ENCODE measurements at places on chromosomes 1 and 21.

- DNase-seq, result peak; percentile 28
Measured at GRCh38 chr1:71047635-71048607, at the start of gene PTGER3. Gene PTGER3 (minus strand): TSS chr1:71047816. CDS start chr1:71047577, 239 bp downstream.

- no peak for DNase-seq
Measured at GRCh38 chr1:239566074-239566473, 179.7 kb downstream of the CHRM3 start.

- no peak for DNase-seq
Measured at GRCh38 chr1:179767177-179767581, 24.1 kb downstream of the FAM163A start.

GRCh38 chr1:116570358-116571214 lies at the start of gene CD58:
Gene CD58 (minus strand): TSS chr1:116571026. CDS start chr1:116570972, 54 bp downstream.
- peak; percentile 80 for DNase-seq

DNA sequence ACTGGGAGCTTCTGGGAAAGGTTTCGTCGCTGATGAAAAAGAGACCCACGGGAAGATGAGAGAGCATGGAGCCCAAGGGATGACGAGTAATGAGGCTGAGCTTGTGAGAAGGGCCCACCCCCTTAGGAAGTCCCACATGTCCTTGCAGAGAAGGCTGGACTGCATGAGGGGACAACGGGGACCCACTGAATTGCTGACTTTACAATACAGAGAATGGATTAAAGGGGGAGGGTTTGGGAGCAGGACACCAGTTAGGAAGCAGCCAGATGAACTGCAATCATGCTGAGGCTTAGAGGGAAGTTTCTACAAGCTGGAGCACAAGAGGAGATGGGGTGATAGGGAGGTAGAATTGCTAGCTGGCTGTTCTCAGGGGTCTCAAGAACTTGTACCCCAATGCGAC lies 5.5 kb upstream of the TMEM51 start:
- DNase-seq, result no peak

- DNase-seq, result peak; percentile 29
Measured at GRCh38 chr1:36096500-36097432, 8.1 kb downstream of the ADPRS start.

GRCh38 chr21:41561701-41562100 lies 53.7 kb upstream of the TMPRSS2 start:
- no peak for DNase-seq

DNA sequence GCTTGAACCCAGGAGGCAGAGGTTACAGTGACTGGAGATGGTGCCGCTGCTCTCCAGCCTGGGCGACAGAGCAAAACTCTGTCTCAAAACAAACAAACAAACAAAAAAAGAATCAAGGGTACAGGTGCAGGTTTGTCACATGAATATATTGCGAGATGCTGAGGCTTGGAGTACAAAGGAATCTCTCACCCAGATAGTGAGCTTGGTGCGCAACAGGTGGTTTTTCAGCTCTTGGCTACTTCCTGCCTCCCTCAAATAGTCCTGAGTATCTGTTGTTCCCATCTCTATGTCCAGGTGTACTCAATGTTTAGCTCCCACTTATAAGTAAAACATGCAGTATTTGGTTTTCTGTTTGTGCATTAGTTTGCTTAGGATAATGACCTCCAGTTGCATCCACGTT lies 173.9 kb upstream of the CACYBP start:
- DNase-seq, result no peak

DNA sequence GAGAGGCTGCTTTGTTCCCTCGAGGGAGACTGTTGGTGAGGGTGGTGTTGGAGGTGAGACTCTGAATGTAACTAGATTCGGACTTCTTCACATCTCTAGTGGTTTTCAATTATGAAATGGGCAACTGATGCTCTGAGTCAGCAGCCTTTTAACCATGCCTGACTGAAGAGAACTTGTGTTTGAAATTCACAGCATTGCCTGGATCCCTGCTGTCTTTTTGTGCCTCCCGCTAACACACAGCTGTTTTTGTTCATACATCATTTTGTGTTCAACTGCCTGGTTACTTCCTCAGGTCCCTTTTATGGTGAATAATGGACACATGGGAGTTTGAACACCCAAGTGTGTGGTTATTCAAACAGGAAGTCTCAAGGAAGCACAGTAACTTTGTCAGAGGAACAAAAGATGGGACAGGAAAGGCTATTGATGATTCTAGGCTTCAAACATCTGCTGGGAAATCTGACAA lies 16.8 kb downstream of the LAMC1 start:
- peak; percentile 90 for DNase-seq

DNA sequence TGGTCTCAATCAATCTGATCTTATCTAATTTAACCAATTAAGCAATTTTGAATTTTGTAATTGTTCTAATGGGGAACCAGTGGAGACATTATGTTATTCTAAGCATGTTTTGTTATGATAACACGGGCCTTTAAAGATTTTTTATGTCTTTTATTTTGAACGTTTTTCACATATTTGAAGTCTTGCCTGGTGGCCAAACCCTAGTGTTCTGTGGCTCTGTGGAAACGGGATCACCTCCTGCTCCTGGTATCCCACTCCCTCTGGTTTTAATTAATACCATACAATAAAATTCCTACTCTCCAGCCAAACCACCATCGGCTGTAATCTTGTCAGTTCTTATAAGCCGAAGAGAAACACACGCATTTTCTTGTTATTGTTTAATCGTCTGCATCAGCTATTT lies 22.9 kb upstream of the LMO4 start:
- DNase-seq, result peak; percentile 58

DNA sequence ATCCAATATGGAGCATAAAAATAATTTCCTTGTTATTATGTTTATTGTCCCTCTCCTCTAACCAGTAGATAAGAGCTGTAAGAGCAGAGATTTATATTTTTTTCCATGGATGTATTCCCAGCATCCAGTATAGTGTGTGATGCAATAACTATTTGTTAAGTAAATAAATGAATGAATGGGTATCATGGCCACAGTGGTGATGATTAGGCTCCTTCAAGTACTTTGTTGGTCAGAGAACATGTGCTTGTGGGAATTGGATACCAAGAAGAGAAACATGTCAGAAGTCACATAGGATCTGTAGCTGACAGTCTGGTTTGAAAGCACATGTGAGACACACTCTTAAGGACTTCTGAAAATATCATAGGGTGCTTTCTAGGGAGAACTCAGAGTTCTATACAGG lies 588.5 kb downstream of the AGBL4 start:
- no peak for DNase-seq

GRCh38 chr1:185419718-185420117 lies 102.7 kb upstream of the IVNS1ABP start:
- no peak for DNase-seq

DNA sequence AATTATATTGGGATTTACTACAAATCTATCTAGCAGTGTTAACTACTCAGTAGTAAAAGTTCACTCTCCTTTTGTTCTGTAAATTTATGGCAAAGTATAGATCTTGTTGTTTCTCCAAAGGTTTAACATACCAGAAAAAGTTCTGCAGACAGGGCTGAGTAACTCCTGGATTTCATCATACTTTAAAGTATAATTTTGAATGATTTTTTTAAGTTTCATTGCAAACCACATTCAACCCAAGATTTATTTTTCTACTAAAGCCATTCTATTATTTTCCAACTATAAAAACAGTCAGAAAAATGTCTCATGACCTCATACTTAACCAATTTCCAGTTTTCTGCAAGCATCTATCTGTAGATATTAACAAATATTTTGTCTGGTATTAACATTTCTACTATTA lies 585.8 kb upstream of the ZRANB2 start:
- DNase-seq, result peak; percentile 43

DNA sequence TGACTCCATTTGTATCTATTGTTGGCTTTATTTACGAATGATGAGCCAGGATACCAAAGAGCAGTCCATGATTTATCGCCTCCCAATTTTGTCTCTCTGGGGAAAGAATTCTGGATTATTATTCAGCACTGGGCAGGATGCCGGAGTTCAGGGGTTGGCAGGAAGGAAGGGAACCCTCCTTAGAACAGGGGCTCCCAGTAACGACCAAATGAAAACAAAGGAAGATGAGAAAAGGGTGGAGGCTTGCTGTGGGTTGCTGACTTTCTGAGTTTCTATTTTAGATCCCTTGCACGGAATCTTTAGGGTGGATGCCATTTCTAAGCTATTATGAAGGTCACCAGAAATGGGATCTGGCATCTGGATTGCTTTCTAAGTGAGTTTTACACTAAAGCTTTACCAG lies 231.2 kb upstream of the LYPLAL1 start:
- peak; percentile 12 for DNase-seq

- peak; percentile 83 for DNase-seq
Measured at GRCh38 chr1:89865498-89866382, 44.9 kb downstream of the LRRC8D start.

DNA sequence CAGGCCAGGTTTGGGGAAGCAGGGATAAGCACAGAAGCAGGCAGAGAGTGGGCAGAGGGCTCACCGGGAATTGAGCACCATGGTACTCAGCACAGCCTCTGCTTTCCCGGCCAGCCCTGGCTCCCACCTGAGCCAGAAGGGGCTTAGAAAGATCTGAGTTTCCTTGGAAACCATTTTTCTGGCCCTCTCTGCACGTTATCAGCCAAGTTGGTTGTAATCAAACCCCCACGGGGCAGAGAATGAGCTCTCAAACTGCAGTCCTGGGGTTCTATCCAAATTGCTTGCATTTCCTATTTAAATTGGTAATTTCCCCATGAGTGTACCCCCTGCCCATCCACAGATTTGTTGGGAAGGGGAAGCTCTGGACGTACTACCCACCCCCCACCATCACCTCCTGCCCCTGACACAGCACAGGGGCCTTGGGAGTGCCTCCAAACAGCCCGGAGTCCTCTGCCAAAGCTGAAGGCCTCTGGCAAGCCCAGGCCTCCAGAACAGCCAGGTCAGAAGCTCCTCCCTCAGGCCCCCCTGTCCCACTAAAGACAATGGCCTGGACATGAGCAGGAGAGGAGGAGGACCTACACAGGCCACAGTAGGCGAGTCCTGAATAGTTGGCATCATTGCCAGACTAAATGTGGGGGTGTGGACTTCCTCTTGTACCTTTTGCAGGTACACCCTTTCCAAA lies 42.7 kb upstream of the GJB5 start:
- no peak for DNase-seq

GRCh38 chr1:15797614-15798390 lies 9.6 kb downstream of the UQCRHL start:
- peak; percentile 26 for DNase-seq

GRCh38 chr1:97845805-97846204 lies 75.0 kb downstream of the DPYD start:
- DNase-seq, result no peak

GRCh38 chr1:91015794-91016550 lies 5.9 kb downstream of the ZNF644 start:
- DNase-seq, result no peak

GRCh38 chr1:13881385-13882088 lies 181.5 kb downstream of the PRDM2 start:
- DNase-seq, result no peak

DNA sequence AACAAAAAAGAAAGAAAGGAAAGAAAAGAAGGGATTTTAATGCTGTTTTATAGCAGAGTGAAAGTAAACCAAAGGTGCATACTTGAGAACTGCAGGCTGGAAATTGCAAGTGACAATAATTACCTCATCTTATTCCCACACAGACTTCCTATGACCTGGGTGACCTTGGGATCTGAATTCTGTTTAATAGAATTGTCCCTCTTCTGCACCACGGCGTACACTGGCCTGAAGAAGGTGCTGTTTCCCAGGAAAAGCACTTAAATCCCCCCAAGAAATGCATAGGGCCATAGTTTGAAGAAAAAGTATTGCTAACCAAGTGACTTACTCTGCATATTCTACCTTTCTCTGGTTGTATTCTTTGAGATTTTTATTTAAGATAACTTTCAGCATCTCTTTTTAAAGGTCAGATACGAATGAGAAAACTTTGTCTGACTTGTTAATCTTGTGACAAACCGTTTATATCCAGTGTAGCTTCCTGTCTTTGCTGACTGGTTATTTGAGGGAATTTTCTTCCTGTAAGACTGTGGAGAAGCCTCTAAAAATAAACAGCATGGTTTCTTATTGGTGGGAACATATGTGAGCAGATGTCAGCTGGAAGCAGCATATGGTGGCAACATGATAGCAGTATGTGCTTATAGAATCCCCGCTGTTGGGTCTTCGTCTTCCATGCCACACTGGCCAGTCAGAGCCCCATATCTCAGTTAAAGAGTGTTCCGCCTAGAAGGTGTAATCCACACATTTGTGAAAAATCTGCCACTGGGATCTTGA lies 16.3 kb downstream of the TGFB2 start:
- peak; percentile 69 for DNase-seq

DNA sequence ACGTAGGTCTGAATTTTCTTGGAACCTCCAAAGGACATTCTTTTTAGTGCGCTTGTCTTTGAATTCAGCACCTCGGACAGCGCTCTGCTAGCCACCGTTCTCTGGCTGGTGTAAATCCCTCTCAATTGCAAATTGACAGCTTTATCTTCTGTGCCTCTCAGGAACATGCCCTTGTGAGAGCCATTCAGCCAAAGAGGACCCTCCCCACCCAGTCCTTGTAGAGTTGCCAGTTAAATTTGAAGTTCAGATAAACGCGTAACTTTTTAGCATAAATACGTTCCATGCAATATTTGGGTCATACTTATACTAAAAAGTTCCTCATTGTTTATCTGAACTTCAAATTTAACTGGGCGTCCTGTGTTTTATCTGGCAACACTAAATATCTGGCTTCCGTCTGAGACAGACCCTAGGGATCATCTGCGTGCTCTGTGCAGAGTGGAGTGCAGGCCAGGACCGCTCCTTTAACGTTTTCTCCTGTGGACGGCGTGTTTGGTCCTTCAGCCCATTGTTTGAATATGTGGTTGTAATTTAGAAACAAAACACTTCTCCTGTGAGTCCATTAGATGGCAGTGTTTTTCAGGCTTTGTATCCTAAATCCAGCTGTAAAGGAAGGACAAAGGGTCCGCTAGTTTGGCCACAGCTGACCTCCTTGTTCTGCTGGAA lies 7.0 kb downstream of the KCNAB2 start:
- peak; percentile 66 for DNase-seq

DNA sequence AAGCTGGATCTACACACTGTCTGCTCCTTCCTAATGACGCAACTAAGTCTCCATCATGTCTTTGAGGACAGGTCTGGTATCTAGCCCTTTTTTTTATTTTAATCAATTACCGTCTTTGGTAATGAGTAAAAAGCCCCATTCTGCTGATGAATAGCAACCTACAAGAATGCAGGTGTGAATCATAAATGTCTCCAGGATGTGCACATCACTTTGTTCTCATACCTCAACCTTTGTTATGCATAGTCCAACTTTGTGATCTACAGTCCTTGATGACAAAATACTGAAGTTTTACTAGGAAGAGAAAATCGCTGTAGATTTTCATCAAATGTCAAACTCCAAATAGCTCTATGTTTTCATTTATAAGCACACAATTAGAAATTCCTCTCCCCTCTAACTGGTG lies 39.3 kb downstream of the PLPPR5 start:
- DNase-seq, result no peak

GRCh38 chr1:36083635-36084496 lies at the start of gene TEKT2:
Gene TEKT2 (plus strand): TSS chr1:36084094. CDS start chr1:36084922, 828 bp downstream.
- peak; percentile 59 for DNase-seq

GRCh38 chr1:219310181-219310728 lies 136.6 kb downstream of the LYPLAL1 start:
- DNase-seq, result no peak

DNA sequence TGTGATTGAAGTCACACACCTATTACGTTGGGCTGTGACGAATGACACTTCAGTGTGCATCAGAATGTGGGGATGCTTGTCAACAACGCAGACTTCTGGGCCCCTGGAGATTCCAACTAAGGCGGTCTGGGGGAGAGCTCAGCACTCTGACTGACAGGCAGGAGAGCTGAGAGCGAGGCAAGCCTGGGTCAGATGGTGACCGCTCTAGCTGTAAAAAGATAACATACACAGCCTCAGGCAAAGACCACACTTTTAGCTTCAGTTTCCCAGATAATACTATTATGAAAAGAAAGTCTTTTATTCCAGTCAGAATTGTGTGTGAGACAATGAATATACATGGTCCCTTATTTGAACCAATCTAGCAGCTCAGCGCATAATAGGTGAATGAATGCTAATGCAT lies 25.4 kb downstream of the EDARADD start:
- DNase-seq, result no peak
